ENCODE measurements at places on chromosomes 5 and 9.

- no peak for DNase-seq
Measured at GRCh38 chr5:170648541-170648940, 135.0 kb upstream of the GABRP start.

DNA sequence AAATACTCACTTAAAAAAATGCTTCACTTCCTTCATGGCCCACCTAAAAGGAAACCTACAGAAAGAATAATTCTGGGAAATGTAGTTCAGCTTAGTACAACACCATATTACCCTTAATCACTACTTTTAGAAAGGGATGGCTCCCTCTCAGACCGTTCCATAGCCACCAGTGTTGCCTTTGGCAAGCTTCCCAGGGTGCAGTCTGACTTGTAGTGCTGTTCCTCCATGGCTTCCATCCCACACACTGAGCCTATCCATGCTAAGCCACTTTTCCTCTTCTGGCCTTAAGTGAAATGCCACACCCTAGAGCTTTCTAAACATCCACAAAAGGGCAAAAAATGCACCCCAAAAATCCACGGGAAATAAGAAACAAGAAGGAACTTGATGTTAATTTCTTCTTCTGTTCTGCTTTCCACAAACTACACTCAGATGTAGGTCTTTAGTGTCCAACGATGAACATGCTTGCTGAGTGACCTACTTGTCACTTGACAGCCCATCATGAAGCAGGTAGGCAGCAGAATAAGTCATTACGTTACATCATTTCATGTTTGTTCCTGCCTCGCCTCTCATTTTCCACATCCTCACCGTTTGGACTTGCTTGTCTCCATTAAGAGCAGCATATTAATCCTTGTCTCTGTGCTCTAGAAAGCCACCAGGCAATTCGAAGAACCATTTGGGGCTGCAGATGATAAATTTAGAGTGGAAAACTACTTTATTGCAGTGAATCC is 391.1 kb upstream of the GRAMD2B start:
- DNase-seq = no peak

DNA sequence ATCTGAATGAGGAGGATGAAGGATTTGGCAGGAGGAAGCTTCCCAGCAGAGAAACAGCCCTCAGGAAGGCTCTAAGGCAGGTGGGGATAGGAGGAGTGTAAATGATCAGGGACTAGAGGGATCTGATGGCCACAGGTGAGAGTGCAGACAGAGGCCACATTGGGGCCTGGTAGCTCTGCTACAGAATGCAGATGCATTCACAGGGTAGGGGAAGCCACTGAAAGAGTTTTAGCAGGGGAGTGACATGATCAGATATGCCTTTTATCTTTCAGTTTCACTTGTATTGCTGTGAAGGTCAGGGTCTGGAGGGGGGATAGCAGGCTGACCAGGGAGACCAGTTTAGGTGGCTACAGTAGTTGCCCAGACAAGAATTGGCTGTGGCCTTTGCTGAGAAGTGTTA is 3.0 kb downstream of the TXNDC15 start:
- no peak for DNase-seq

DNA sequence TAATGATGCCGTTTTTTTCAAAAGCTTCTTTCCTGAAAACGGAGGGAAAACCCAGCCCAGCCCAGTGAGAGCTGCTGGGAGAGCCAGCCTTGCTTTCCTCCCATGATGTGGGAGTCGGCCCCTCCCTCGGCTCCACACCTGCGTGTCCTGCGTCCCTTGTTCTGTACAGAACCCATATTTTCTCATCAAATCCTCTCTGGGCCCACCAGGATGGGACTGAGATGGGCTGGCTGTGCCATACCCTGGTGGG is 8.9 kb downstream of the FLT4 start:
- DNase-seq = no peak

DNA sequence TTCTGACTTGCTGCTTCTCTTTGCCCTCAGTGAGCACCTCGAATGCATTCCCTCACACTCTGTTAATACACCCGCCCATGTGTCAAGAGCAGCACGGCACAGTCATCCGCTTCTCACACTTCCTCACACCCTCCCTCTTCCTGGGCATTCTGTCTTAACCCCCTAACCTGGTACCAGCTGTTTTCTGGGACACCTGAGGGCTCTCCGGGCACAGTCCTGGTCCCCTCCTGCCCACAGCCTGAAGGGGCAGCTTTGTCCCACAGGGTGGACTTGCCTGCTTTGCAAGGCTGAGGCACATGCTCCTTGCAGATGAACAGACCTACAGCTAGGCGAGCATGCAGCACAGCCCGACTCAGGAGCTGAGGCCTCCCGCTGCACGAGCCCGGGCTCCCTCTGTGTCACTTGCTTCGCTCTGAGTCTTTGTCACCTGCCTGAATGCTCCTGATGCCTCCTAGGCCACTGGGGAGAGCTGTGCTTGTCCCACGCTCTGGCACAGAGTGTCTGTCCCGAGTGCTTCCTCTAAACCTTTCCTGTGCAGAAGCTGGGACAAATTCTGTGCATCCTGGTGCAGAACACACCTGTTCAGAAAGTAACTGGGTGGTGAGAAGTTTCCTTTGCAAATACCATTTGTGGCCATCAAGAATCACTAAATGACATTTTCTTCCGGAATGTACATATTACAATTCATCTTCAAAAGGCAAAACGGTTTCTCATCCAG is 47.8 kb downstream of the AHRR start:
- DNase-seq = no peak

DNA sequence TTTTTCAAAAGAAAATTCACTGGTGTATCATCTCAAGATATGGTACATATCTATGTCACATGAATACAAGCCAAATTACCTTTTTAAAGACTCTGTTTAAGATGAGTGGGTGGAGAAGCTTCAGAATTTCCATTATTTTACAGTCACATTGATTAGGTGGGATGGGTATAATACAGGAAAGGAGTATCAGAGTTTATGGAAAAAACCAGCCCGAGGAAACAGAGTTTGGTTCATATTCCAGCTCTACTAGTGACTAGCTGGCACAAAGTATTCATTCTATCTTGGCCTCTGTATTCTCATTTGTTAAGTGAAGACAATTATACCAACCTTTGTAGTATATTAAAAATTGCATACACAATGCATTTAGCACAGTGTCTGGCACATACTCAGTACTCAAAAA is 46.5 kb upstream of the CDK5RAP2 start:
- DNase-seq = no peak

DNA sequence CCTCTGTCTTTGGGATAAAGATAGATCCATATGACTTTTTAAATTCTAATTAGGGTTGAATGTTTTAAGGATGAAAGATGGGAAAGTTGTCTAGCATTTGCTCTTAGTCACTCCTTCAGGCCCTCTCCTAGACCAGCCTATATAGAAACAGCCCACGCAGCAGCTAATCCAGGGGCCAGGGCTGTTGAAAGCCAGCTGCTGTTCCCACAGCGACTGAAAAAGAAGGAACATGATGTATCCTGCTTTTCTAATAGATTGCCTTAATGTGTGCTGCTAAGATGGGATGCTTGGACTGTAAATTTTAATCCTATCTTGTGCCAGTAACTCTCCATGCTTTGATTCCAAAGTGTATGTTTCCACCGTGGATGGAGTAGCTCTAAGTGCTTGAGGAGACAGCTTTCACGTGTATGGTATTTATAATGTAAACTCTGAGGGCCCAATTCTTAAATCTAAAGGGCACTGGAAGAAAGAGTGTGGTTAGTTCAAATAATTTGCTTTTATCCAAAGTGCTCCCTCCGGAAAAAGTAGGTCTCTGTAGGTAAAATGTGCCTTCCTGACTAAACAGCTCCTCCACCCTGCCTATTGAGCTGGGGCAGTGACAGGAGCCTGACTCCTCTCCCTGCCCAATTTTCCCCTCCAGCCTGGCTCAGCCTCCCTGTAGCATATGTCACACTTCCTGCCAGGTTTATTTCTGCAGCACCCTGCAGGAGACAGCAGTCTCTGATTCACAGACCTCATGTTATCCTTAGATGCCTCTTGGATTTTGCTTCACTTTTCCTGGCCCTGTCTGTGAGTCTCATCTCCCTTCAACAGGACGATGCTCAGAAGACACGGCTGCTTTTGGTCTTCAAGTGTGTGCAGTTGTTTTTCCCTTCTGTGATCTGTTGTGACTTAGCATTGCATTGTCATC is 33.2 kb downstream of the SLC36A1 start:
- DNase-seq = no peak

- no peak for DNase-seq
Measured at GRCh38 chr9:130298662-130299279, 33.2 kb downstream of the HMCN2 start.

- no peak for DNase-seq
Measured at GRCh38 chr9:18393340-18394130, 80.4 kb upstream of the ADAMTSL1 start.

DNA sequence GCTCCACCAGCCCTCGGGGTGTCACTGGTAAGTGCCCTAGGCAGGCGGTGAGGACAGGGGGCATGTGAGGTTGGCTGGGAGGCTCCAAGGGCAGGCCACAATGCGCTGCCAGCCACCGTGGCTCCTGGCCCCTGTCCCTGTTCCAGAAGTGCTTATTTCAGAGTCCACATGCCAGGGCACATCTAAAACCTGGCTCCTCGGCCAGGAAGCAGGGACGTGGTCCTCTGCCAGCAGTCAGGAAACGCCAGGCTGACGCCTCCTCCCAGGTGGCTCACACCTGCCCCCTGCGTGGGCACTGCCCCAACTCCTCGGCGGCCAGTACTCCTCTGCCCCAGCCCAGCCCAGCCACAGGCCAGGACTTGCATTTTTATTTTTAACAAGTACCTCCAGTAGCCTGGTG is 68.5 kb downstream of the SECISBP2 start:
- no peak for DNase-seq

DNA sequence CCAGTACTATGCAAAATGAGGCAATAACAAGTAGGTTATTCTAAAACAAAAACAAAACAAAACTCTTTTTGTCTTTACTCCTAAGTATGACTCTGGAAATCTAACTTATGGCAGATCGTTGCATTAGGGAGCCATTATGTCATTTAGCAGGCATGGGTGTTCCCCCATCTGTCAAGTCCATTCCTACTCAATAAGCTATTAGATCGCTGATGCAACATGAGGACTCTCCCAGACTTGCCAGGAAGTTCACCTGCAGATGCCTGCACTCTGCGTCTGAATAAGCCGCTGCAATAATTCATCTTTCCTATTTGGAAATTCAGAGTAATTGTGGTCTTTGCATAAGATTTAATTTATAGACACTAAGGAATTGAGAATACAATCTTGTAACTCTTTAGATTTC is 585.0 kb downstream of the KIF4B start:
- no peak for DNase-seq

DNA sequence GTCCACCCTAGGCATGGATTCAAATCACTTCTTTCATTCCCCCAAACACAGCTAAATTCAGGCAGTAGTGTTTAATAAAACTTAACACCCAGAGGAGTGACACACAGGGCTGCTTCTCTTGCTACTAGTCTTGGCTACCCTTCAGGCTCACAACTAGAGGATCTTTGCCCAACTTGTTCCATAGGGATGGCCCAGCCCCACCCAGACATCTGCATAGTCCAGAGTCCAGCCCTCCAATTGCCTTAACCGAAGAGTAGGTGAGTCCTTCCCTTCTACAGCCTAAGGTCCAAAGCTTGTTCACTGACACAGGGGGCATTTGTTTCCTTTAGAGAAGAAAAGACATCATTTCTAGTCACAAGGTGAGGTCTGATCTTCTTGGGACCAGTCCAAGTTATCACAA is 15.2 kb upstream of the RXFP3 start:
- DNase-seq = no peak

GRCh38 chr9:33840381-33840780 is 23.4 kb downstream of the UBE2R2 start:
- no peak for DNase-seq

DNA sequence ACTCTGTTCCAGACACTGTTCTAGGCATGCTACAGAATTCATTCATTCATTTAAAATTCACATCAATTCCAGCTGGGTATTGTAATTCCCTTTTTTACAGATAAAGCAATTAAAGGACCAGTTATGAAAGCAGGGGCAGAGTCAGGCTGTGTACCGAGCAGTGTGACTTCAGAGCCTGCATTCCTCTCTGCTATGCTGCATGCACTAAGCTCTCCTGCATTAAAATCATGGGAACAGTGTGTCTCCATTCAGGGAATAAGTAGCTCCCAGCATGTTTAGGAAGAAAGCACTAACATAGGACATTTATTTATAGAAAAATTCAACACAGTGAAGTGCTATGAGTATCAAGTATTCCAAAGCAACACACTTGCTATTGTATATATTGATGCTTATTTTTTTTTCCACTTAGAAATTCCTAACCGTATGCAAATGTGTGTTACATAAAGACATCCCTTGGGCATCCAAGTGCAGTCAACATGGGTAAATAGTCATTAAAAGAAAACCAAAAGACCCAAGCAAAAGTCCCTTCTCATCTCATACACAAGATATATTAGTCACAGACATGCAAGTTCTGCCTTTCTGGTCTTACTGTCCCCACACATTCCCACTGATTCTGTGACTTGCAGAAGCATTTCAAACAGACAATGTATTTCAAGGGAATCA is 173.7 kb downstream of the GABRB2 start:
- DNase-seq = no peak
